ENCODE measurements at places on chromosomes 3 and 15. TPM values are rescaled to one million over a fixed set of nuclear protein-coding genes. Genes with fewer than 3 reads are reported as not detected.

DNA sequence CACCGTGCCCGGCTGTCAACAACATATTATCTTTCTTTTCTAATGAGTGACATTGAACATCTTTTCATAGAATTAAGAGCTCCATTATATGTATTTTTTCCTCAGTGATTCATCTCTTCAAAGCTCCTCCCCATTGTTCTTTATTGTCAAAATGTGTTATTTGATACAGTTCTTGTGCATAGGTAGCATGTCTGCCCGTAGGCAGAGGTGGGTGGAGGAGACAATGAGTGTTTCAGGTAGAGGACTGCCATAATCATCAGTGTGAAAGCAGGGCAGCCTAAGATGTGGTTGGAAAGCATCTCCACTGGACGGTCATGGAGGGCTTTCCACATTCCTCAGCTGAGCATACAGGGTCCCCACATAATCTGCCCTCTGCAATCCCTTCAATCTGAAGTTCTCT, 452.0 kb upstream of the MCTP2 start:
- DNase-seq, result no peak

- DNase-seq, result no peak
Measured at GRCh38 chr3:53032609-53033008, 13.3 kb downstream of the SFMBT1 start.

- no peak for DNase-seq
Measured at GRCh38 chr15:94398001-94398400, 166.6 kb downstream of the MCTP2 start.

GRCh38 chr3:150972366-150973071, at the start of gene CLRN1:
Gene CLRN1, minus strand, starts transcription at chr3:150972727. Its CDS starts 19 bp downstream, at chr3:150972708.
- no peak for DNase-seq

DNA sequence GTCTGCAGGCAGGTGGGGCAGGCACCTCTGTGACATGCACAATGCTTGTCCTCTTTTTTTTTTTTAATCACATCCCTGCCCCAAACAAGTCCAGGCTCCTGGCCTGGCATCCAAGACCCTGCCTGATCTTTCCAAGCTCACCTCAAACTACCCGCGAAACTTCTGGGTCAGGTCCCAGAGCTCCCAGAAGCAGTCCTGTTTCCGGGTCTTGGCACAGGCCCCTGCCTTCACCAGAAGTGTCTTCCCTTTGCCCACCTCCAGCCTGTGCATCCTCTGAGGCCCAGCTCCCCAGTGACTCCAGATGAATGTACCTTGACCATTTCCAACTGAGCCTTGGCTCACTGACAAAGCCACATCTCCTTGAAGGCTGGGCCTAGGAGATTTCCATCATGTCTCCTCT, 23.0 kb downstream of the PLA2G4E start:
- no peak for DNase-seq

DNA sequence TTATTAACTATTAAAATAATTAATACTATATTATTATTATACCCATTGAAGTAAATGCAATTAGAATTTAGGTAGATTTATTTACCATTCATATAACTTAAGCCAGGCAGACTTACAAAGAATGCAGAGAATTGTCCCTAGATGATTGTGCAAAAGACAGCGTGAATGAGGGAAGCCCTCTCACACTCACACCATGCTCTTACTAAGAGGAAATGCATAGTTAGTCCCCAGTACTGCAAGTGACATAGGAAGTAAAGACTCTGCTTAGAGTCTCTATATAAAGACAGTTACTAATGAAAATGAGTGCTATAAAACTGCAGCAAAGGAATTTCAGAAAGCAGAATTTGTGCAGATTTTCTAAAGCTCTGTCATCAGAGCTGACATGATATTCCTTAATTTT, 270.4 kb downstream of the ZBBX start:
- no peak for DNase-seq

DNA sequence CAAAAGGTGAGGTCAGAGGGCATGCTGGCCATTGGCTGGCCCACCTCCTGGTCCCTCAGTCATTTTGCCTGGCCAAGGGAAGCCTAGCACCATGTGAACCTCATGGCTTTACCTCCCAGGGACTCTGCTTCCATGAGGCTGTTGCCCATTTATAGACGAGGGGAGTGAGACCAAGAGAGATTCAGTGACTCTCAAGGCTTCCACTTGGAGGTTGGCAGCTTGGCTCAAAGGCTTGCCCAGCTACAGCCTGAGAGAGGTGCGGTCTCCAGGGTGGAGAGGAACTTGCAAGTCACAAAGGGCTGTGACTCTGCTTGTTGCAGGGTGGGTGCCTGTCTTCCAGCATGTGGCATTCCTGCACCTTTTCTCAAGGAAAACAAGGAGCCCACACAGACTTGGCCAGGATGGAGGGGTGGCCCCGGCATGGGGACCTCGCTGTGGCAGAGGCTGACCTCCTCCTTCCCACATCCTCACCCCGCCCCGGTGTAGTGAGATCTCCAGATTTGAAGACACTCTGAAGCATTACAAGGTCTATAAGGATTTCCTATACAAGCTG, 24.5 kb downstream of the CFAP100 start:
- DNase-seq, result no peak

GRCh38 chr3:150495563-150496168, 50.6 kb downstream of the SERP1 start:
- DNase-seq, result peak; percentile 28

DNA sequence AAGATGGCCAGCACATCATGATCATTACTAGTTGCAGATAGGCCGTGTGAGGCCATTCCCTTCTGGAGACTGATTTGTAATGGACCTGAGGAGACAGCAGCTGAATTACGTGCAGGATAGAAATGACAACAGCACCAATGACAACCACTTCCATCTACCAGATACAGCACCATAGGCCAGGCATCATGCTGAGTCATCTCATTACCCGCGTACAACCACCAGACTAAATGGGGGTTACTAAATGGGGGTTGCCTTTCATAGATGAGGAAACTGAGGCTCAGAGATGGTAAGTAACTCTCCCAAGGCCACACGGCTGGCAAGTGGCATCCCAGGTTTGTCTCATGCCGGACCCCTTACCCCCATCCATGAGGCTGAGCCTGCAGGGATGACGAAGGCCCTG, 32.8 kb upstream of the FAM107A start:
- peak; percentile 16 for DNase-seq

GRCh38 chr15:63969652-63970421, 76.4 kb downstream of the DAPK2 start:
- DNase-seq, result no peak

GRCh38 chr3:123054109-123054778, 12.6 kb upstream of the PDIA5 start:
- no peak for DNase-seq

GRCh38 chr15:58221591-58222241, 83.5 kb downstream of the AQP9 start:
- DNase-seq, result peak; percentile 6

- DNase-seq, result no peak
Measured at GRCh38 chr15:39730552-39730951, 52.1 kb downstream of the FSIP1 start.

- no peak for DNase-seq
Measured at GRCh38 chr3:106117490-106117858, 248.7 kb upstream of the CBLB start.

- DNase-seq, result peak; percentile 43
Measured at GRCh38 chr15:90924375-90924774, 8.0 kb downstream of the HDDC3 start.

GRCh38 chr3:16011376-16011775, 163.1 kb upstream of the GALNT15 start:
- DNase-seq, result no peak

- no peak for DNase-seq
Measured at GRCh38 chr15:75043509-75044257, 20.3 kb downstream of the PPCDC start.

DNA sequence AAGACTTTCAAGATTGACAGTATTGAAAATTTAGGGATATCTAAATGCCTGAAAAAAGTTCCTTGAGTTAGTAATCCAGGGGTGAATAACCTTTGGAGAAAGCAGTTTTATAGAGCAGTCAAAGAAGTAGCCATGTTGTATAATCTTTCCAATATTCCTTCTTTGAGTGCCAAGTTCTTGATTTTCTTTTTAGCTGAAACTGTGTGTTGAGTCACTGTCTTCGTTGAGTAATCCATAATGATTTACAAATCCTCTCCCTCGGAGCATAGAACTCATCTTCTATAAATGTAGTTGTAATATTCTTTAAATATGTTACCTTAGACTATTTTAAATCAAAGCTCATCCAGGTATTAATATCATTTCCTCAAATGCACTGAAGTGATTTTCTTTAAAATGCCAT, 135.2 kb downstream of the BBX start:
- DNase-seq, result no peak

GRCh38 chr3:8485141-8485870, 16.3 kb upstream of the LMCD1 start:
- no peak for DNase-seq

DNA sequence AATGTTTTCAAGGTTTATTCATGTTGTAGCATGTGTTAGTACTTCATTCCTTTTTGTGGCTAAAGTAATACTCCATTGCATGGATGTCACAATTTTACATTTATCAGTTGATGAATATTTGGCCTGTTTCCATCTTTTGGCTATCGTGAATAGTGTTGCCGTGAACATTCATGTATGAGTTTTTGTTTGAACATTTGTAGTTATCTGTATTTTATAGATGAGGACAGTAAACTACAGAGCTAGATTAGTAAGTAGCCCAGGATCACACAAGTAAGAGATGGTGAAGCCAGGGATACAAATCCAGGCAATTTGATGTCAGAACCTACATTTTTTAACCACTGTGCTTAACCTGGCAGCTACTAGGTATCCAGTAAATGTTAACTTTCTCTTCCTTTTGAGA, 63.2 kb downstream of the ASTE1 start:
- no peak for DNase-seq

DNA sequence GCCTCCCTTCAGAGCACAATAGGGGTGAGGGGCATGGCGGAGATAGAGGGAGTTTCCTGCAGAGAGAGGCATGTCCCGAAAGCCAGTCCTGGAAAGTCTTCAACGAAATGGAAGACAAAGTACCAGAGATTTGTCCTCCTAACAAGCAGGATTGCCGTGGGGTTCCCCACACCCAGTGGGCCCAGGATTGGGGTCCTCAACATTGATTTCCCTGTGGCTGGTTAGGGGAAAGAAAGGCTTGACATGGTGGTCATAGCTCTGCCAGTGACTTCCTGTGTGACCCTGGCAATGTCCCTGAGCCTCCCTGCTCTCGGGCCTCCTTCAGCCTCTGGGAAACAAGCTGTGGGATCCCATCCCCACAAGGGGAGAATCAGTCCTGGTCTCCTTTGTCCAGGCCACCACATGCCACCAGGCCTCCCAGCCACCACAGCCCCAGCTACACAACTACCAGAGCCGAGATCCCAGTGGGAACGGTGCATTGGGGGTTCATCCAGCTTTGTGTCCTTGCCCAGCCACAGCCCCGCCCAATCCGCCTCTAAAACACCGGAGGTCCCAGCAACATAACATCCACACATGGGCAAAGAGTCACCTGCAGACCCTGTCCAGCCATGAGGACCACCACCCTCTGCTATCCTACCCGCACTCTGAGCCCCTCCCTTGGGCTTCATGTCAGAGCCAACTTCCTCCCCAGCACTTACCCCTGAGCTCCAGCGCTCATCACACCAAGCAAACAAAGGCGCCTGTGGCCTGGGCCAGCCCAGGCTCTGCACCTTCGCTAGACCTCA, 63.0 kb downstream of the ADAMTS17 start:
- DNase-seq, result no peak

DNA sequence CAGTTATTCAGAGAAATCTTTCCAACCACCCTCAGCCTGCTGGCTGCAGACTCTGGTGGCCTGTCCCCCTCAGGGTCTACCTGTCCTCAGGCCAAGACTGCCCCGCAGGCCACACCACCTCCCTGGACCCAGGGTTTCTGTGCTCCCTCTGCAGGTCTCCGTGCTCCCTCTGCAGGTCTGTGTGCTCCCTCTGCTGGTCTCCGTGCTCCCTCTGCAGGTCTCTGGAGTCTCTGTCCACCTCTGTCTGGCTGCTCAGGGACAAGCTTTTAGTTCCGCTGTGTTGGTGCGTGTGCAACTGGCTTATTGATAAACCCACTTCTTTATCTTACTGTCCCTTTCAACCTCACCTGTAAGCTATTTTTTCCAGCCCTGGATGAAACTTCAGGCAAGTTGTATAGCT, 30.1 kb downstream of the BDH1 start:
- no peak for DNase-seq

DNA sequence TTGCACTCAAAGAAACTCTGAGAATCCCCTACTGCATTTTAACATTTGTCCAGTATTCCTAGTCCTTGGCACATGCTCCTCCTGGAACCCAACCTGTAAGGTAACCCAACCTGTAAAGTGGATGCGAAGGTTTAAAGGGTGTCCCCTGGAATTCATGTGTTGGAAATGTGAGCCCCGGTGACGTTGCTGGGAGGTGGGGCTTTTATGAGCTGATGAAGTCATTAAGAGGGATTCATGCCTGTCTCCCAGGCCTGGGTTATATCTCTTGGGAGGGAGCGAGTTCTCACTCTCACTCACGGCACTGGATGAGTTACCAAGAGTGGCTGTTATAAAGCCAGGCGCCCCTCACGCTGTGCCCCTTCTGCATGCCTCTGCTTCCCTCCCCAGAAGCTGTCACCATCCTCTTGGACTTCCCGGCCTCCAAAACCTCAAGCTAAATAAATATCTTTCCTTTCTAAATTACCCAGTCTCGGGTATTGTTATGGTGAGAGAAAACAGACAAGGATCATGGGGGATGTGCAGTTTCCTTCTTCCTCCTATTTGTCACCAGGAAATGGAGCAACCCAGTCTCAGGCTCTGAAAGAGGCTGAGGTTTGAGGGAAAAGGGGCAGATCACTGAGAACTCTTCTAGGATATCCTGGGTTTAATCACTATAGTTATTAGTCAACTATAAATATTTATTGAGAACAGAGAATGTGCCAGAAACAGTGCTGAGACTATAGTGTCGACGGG, 7.6 kb downstream of the XXYLT1 start:
- no peak for DNase-seq

- DNase-seq, result peak; percentile 49
Measured at GRCh38 chr15:98599909-98600691, 48.2 kb upstream of the IGF1R start.

FILIP1L gene
- 0.46 TPM for total RNA-seq

RPN1 gene
- total RNA-seq, result 179 TPM

MAGEL2 gene
- total RNA-seq, result not detected

HIGD2B gene
- 0.22 TPM for total RNA-seq

KCNMB3 gene
- 0.89 TPM for total RNA-seq

THPO gene
- total RNA-seq, result not detected

CCR9 gene
- not detected for total RNA-seq

ACOX2 gene
- total RNA-seq, result not detected

GPR87 gene
- 0.70 TPM for total RNA-seq

PLA2G4E gene
- not detected for total RNA-seq

UROC1 gene
- total RNA-seq, result not detected

CAPN3 gene
- 9.2 TPM for total RNA-seq

TGM4 gene
- not detected for total RNA-seq

DUOX1 gene
- total RNA-seq, result 0.95 TPM

SMAD6 gene
- total RNA-seq, result 0.31 TPM

CACNA2D2 gene
- total RNA-seq, result 5.4 TPM

GRAMD2A gene
- total RNA-seq, result 0.07 TPM

ASB14 gene
- not detected for total RNA-seq

CCDC13 gene
- 0.32 TPM for total RNA-seq

RASL12 gene
- not detected for total RNA-seq

GMPPB gene
- 22.3 TPM for total RNA-seq
